Small intestine (tissue), 16 donors: ENCODE measurements at places on chromosomes 1 and 21.

DNA sequence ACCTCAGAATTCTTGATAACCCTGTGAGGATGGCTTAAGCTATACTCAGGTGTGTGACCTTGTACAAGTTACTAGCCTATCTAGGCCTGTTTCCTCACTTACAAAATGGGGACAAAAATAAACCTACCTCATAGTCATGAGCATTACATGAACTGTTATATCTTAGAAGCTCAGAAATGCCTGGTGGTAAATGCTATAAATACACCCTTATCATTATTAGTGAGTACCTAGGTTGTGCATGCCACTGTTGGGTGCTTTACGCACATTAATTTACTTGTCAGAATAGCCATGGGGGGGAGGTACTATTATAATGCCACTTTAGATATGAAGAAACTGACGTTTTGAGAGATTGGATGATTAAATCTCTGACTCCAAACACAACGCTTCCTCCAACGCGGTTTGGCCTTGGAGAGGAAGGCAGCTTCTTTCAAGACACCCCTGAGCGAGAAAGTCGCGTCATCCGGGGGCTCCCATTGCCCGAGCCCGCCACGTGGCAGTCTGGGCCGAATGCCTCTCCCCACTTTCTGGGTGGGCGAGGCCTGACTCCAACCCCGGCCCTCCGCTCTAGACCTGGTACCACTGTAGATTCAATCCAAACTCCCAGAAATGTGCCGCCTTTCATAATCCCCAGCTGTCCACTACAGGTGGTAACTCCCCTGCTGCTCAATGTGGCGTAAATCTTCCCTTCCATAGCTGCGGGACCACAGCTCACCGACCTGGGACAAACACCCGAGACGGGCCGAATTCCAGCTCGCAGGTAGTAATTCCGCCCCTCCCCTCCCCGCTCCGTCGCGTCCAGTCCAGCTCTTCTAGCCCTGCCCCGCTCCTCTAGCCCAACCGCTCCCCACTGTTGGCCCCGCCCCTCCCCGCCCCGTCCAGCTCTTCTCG is 771 bp upstream of the RAD54L start:
- DNase-seq: no peak

GRCh38 chr1:10665930-10666850 is 130.3 kb downstream of the CASZ1 start:
- no peak for DNase-seq

DNA sequence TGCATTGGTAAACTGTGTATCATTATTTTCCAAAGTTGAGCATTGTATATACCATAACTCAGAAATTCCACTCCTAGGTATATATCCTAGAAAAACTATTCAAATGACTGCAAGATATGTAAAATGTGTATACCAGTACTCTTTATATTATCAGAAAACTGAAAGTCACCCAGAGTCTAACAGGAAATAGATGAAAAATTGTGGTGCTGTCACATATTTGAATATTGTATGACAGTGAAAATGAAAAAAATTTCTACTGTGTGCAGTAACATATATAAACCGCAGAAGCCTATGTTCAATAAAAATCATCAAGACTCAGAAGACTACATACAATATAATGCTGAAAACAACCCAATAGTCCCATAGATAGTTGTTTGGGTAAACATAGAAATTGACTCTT is 74.4 kb upstream of the LYPLAL1 start:
- DNase-seq: no peak

DNA sequence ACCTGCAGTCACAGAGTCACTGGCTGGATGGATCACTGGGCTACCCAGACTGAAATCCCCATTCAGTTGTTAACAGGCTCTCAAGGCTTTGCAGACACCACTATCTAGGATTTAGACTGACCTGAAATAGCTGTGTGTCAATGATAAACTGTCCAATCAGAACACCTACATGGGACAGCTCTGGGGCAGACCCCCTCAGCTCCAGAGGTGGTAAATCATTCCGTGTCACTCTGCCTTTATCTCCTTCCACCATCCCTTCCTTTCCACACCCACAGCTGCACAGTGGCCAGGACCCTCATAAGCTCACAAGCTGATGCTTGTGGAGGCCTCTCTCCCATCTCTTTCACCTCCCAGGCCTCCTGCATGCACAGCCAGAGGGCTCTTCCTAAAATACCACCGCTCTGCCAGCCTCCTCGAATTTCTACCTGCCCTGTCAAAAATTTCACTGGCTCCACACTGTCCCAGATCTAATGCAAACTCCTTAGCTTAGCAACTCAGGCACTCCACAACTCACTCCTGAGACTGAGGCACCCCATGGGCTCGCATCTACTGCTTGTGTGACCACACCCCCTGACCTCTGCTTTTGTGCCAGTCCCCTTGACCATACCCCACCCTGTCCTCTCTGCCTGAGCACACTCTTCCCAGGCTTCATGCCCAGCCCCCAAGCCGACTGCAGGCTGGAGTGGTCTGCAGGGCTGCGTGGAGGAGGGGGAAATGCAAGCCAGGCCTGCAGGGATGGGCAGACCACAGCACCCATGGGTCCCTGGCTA is 5.8 kb downstream of the CAPZB start:
- DNase-seq: no peak

- no peak for DNase-seq
Observed at GRCh38 chr1:50976890-50977574, 7.0 kb downstream of the CDKN2C start.

DNA sequence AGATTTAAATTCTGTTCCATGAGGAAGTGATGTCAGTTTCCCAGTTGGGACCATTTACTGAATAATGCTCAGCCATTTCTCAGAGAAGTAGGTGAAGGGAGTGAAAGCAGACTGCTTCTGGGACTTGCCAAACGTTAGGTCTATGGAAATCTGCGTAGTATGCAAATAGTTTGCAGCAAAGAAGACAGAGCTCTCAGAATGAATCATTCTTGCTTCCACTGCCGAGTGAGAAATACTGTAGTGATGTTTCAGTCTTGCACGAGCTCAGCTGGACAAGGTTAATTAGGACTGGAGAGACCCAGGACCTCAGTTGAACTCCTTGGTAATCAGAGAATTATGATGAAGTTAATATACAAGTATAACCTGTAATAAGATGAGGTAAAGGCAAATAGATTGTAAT is 317.7 kb upstream of the DAB1 start:
- no peak for DNase-seq

- DNase-seq: no peak
Observed at GRCh38 chr1:53366901-53367502, 39.1 kb upstream of the LRP8 start.

DNA sequence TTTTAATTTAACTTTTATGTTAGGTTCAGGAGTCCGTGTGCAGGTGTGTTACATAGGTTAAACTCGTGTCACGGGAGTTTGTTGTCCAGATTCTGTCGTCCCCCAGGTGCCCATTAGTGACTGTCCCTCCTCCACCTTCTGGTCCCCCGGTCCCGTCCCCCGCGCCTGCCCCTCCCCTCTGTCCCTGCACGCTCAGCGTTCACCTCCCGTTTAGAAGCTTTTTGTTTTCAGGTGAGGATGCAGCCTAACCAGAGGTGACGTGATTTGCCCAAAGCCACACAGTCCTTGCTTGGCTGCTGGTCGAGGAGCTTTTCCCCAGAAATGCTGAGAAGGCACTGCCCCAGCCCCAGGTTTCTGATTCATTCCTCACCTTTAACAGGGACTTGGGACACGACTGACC is 844 bp downstream of the C1orf146 start:
- DNase-seq: no peak

DNA sequence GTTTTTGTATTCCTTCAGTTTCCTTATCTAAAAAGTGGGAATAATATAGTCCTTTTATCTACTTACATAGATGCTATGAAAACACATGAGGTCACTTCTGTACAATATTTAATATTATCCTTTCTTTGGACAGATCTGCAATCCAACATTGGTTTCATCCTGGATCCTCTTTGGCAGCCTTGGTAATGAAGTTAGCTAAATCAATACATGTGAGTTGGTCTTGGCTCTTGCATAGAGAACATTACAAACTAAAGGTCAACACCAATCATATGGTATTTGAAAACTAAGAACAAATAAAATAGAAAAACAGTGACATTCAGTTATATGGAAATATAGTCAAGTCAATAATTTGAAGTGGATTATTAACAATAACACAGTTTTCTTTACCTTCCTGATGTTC is 3.2 kb upstream of the EDEM3 start:
- no peak for DNase-seq

GRCh38 chr1:44068442-44068921 is 37.2 kb upstream of the SLC6A9 start:
- no peak for DNase-seq

DNA sequence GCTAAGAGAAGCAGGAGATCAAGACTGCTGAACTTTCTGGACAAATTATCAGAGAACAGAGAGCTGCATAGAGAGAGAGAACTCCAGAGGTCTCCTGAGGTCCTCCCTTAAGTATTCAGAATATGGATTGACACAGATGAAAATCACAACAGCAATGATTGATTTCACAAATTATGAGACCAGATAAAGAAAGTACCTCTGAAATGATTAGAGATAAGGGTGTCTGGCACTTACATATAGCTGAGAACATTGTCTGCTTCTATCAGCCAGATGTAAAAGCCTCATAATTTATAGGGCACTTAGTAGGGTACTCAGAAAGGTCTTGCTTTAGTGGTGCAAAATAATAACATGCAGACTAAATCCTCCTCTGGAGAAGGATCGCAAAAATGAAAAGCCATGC is 1301.8 kb downstream of the BRINP3 start:
- DNase-seq: no peak

GRCh38 chr1:1758059-1758621 is 20.1 kb downstream of the NADK start:
- DNase-seq: no peak

DNA sequence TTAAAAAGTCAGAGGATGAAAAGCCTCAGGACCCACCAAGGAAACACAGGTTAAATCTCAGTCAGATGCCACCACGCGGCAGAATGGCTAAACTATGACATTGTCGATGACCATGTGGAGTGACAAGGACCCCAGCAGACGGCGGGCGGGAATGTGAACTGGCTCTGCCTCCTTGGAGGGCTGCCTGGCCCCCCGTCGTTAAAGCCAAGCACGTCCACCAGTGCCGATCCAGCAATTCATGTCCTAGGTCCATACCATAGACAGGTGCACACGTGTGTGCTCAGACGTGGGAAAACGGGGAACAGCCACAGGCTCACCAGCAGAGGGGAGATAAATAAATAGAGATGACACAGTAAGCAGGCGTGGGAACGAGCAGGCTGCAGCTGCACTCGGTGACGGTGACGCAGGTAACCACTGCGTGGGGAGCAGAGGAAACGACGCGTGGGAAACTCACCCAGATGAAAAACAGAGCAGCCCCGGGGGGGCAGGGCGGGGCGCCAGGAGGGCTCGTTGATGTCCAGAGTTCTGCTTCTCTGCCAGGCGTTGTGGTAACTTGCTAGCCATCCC is 28.3 kb upstream of the PCBP3 start:
- DNase-seq: peak; percentile 62

- no peak for DNase-seq
Observed at GRCh38 chr1:167541610-167542009, 12.0 kb downstream of the CREG1 start.

DNA sequence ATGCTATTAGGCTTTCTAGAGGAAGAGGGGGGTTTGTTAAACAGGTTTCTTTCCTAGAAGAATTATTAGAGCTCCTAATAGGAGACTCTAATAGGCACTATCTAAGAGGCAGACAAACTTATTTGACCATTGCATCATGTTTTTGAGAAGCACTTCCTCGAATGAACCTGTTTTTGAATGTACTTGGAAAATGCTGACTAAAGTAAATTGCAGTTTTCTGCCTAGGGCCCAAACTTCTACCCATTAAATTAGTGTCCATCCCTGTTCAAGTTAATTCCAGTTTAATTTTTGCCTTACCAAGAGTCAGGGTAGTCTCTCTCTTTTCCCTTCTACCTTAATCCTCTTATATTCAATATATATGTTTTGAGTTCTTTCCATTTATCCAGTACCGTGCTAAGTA is 1029.6 kb downstream of the TTLL7 start:
- DNase-seq: no peak
